ENCODE measurements at places on chromosomes 13 and 19.

DNA sequence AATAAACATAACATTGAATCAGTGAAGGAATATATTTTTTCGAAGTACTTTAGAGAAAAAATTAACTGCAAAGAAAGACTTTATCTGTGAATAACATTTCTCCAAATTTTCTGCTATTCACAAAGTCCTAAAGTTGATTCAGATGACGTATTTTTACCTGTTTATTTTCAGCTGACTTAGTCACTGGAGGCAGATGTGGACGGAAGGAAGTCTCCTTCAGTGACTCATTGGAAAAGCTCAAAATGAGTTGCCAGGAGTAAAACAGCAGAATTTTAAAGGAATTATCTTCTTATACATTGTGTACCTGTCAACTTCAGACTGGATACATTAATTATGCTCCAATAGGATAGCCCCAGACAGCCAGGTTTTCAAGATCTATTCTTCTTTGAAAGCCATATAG is 679.3 kb upstream of the GPC6 start:
- DNase-seq = no peak

GRCh38 chr13:86082121-86082520 is 282.9 kb upstream of the SLITRK6 start:
- no peak for DNase-seq

- DNase-seq = no peak
Observed at GRCh38 chr13:27658546-27658945, 36.9 kb downstream of the POLR1D start.

- DNase-seq = no peak
Observed at GRCh38 chr19:38557205-38557799, 60.5 kb downstream of the MAP4K1 start.

GRCh38 chr13:98471934-98472333 is 105.0 kb downstream of the STK24 start:
- DNase-seq = no peak

GRCh38 chr19:7101498-7102253 is 32.2 kb downstream of the ZNF557 start:
- no peak for DNase-seq

- DNase-seq = no peak
Observed at GRCh38 chr19:3407556-3408516, 41.5 kb downstream of the NFIC start.

GRCh38 chr13:87084192-87084591 is 587.0 kb upstream of the SLITRK5 start:
- no peak for DNase-seq

DNA sequence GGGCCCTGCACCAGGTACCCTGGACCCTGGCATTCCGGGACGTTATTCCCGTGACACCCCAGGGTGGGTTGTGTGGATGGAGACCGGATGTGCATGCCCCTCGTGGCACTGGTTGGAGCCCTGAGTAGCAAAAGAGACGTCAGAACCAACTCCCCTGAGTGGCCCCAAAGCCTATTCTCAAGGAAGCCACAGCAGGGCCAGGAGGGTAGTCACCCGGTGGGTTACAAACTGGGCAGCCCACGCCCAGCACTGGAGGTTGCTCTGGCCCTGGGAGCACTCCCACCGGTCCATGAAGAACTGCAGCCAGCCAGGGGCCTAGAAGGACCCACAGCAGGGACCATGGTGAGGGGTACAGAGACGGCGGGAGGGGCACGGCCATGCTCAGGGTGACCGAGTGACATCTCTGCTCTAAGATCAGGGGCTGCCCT is 7.5 kb downstream of the KLF16 start:
- no peak for DNase-seq

DNA sequence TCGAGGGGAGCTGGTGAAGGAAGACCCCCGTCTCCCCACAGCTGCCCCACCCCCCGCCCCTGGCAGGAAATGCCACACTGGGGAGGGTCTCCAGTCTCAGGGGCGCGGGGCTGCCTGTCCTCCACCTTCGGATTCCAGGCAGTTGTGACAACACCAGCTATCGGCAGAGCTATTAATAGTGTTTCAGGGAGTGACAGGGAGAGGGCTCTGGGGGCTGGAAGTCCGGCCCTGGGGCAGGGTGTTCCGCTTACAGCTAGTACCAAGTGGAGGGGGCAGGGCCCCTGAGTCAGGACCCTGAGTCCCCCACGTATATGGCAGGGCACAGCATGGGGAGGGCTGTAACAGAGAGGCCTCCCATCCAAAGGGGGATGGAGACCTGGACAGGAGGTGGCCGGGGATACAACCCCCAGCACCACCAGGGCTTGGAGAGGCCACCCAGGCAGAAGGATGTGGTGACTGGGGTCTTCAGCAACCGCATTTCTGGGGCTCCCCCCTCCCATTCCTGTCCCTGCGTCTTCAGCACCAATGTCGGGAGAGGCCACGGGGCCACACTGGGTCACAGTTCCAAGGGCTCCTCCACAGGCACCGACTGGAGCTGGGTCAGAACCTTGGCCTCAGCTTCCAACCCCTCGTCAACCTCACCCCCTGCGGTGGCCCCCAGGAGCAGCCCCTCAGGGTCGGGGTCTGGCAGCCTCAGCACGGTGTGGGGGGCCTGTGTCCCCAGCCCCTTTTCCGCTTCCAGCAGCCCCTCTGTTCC is 3.9 kb downstream of the SIX5 start:
- no peak for DNase-seq

DNA sequence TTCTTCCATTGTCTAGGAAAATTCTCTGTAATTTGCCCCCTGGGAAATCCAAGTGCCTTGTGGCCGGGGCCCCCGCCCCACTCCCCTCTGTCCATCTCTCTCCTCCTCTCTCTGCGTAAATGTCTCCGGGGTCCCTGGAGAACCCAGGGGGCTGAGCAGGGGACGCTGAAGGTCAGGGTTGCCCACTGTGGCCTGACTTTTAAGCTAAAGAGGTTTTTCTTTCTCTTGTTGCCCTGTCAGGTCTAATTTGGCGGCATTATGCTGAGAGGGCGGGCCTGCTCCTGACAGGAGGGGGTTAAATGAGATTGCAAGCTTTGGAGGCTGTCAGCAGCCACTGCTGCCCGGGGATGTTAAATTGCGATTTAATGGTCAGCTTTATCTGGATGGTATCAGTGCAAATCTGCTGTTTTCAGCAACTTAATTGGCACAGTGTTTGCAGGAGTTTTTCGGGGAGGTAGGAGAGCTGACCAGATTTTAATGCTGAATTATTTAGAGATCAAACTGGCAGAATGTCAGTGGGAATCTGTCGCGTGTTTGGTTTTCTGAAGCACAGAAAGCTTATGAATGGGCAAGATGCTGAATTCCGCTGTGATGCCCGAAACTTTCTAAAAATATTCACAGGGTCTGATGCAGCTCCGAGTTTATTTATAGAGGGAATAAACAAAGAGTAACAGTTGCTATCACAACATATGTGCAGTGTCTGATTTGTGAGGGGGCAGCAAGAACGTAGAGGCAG is 93.2 kb upstream of the SOX1 start:
- no peak for DNase-seq

DNA sequence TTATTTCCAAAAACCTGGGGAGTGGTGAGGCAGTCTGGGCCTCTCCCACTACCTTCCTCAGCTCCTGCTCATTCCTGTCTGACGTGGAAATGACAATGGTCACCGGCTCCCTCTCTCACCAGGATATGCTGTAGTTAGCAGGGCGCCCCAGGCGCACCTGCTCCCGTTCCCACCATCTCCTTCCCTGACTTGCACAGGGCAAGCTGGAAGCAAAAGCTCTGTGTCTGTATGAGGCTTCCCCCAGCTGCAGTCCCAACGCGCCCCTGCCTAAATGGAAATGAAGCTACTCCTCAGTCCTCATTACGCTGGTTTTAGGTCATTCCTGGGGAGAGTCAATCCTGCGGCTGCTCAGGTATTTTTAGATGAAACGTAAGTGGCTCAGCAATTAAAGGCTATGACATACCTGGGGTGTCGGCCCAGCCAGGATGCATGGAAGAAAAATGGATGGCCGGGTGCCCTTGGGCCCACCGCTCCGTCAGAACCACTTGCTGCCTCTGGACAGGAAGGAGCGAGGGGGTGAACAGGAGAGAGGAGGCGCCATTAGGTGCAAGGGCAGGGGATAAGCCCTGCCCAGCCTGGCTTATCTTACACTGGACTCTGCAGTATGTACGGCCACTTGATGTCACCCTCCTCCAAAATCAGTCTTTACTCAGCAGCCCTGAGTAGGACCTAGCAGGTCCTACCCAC is 32.4 kb downstream of the DHRS12 start:
- DNase-seq = no peak

- no peak for DNase-seq
Observed at GRCh38 chr19:55032170-55032800, 5.8 kb downstream of the GP6 start.

DNA sequence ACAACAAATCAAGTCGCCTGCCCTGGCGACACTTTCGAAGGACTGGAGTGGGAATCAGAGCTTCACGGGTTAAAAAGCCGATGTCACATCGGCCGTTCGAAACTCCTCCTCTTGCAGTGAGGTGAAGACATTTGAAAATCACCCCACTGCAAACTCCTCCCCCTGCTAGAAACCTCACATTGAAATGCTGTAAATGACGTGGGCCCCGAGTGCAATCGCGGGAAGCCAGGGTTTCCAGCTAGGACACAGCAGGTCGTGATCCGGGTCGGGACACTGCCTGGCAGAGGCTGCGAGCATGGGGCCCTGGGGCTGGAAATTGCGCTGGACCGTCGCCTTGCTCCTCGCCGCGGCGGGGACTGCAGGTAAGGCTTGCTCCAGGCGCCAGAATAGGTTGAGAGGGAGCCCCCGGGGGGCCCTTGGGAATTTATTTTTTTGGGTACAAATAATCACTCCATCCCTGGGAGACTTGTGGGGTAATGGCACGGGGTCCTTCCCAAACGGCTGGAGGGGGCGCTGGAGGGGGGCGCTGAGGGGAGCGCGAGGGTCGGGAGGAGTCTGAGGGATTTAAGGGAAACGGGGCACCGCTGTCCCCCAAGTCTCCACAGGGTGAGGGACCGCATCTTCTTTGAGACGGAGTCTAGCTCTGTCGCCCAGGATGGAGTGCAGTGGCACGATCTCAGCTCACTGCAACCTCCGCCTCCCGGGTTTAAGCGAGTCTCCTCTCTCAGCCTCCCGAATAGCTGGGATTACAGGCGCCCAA is at the start of gene LDLR:
LDLR (plus strand) TSS at position 210 of the 760 bp plus-strand sequence; CDS start at position 296, 86 bp downstream.
- DNase-seq = no peak

- DNase-seq = no peak
Observed at GRCh38 chr19:39696387-39696786, 7.9 kb upstream of the LGALS14 start.

- no peak for DNase-seq
Observed at GRCh38 chr19:28586474-28586873, 626.5 kb downstream of the UQCRFS1 start.

DNA sequence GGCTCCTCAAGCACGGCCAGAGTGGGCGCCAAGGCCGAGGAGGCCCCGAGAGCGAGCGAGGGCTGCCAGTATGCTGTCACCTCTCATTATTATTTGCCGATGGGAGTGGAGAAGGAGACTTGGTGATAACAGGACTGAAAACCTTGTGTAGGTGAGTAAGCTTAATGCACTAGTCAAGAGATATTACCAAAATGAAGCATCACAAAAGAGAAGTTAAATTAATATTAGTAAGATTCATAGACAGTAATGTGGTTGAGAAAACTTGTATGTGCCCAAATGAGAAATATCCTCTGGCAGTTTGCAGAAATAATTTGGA is 204.5 kb upstream of the SLITRK1 start:
- no peak for DNase-seq

- DNase-seq = no peak
Observed at GRCh38 chr13:53873558-53873957, 844.9 kb downstream of the OLFM4 start.

- DNase-seq = no peak
Observed at GRCh38 chr19:46863818-46864629, 3.2 kb downstream of the ARHGAP35 start.

GRCh38 chr13:50167224-50167947 is 152.1 kb downstream of the KCNRG start:
- DNase-seq = no peak

DNA sequence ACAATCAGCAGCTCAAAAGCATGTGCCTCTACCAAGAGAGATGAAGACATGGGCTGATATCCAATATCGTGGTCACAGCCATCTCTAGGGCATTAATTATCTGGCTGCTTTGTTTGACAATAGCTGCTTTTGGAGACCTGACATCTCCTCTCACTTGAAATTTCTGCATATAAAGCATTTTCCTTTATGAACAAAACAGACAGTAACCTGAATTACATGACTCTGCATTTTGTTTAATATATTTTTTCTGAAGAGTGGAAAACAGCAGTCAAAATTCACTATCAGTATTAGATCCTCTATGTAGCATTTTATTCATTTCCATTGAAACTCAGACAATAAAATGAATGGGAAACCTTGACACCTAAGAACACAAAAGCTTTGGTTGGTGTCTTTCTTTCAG is 42.4 kb upstream of the ESD start:
- DNase-seq = no peak
